Activated CD4-positive, alpha-beta T cell treated with anti-CD3 and anti-CD28 coated beads, Interleukin-2, Interleukin-6, amounts not matched to agents 100 ng/mL and 50 ng/mL, durations not matched to agents 16 hours and 8 hours (primary cell): ENCODE measurements at places on chromosomes 7 and 10.

GRCh38 chr10:29199941-29200679 is 88.8 kb upstream of the LYZL1 start:
- no peak for DNase-seq

DNA sequence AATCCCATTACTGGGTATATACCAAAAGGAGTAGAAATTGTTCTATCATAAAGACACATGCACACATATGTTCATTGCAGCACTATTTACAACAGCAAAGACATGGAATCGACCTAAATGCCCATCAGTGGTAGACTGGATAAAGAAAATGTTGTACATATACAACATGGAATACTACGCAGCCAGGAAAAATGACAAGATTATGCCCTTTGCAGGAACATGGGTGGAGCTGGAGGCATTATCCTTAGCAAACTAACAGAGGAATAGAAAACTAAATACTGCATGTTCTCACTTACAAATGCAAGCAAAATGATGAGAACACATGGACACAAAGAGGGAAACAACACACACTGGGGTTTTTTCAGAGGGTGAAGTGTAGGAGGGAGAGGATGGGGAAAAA is 300.2 kb downstream of the BAMBI start:
- DNase-seq = no peak

DNA sequence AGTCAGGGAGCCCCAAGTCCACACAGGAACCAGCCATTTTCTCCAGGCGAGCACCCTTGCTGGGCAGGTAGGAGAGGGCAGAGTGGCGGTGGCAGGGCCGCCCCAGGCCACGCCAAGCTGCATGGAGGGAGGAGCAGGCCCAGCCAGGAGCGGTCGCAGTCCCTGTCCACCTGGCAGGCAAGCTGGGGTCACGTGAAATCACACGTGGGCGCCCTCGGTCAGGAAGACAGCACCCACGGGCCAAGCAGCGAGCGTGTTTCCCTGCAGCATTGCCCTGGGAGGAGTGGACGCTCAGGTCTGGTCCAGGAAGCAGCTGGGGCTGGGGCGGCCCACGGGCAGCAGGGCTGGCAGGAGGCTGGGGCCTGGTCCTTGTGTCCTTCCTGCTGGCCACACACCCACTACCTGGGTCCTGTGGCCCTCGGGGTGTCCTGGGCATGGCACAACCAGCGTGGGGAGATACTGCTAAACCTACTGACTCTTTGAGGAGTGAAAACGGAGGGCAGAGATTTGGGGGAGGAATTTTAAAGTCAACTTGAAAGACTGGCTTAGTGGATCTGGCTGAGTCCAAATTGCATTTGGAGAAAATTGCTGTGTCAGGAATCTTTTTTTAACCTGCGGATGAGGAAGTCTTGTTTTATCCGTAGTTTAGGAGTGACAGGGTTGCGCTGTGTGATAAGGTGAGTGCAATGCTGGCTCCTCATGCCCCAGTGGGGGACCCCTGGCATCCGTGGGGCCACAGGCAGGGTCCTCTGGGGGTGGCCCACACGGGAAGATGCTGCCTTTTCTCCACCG is 12.2 kb upstream of the ADGRA1 start:
- no peak for DNase-seq

GRCh38 chr7:150855046-150855445 is 2.7 kb downstream of the AOC1 start:
- DNase-seq = no peak

GRCh38 chr10:110226926-110227641 is 19.7 kb downstream of the MXI1 start:
- peak; percentile 47 for DNase-seq
